Endothelial cell of umbilical vein (primary cell): ENCODE measurements at places on chromosomes 1 and 21.
A peak's percentile ranks its signal among the peaks of the same experiment; 100 is the strongest.

DNA sequence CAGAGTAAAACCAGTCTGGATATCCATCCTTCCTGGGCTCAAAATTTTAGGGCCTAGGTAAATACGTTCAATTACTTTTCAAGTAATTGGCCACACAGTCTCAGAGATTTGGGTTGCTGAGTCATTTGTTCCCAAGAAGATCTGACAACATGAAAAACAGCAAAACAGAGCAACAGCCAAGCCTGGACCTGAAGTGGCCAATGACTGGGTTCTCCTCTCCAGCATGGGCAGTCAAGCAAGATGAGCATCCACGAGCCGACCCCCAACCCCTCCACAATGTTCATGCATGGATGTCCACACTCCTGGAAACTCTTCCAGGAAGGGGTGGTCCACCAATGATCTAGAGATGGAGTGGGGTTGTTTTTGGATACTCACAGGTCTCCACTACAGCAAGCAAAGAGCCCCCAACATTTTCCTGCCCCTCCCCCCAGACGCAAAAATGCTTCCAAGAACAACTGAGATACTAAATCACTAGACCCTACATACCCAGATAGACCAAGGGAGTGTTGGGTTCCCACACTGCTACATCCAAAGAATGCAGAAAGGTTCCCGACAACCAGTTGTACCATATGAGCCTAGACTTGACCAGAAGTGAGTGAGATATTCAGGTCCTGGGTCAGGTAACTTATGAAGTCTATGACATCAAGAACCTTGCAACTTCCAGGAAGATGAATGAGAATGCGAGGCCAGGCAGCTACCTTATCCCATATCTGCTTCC, 73.0 kb downstream of the CD46 start:
- peaks cover 45% of the 10 kb centered on the region for H3K4me1 ChIP-seq
- DNase-seq, result no peak
- no peaks in the 10 kb centered on the region for H3K27me3 ChIP-seq
- H3K27ac ChIP-seq, result peak overlapping the region; percentile 89
- no peaks in the 10 kb centered on the region for H3K36me3 ChIP-seq
- no peak overlapping the region for H3K4me3 ChIP-seq

- no peaks in the 10 kb centered on the region for H3K27me3 ChIP-seq
- H3K4me3 ChIP-seq, result no peak overlapping the region
- no peaks in the 10 kb centered on the region for H3K4me1 ChIP-seq
- DNase-seq, result no peak
Observed at GRCh38 chr21:41446586-41446985, 20.5 kb downstream of the MX1 start.

- no peak overlapping the region for H3K4me3 ChIP-seq
- H3K4me1 ChIP-seq, result no peaks in the 10 kb centered on the region
- no peak for DNase-seq
- H3K36me3 ChIP-seq, result no peaks in the 10 kb centered on the region
Observed at GRCh38 chr1:226470921-226471866, 63.3 kb upstream of the PARP1 start.

GRCh38 chr1:109623601-109624161, 4.0 kb downstream of the AMPD2 start:
- no peaks in the 10 kb centered on the region for H3K36me3 ChIP-seq
- H3K4me1 ChIP-seq, result peaks cover 21% of the 10 kb centered on the region
- DNase-seq, result no peak
- no peaks in the 10 kb centered on the region for H3K27me3 ChIP-seq
- no peak overlapping the region for H3K27ac ChIP-seq
- H3K4me3 ChIP-seq, result no peak overlapping the region

DNA sequence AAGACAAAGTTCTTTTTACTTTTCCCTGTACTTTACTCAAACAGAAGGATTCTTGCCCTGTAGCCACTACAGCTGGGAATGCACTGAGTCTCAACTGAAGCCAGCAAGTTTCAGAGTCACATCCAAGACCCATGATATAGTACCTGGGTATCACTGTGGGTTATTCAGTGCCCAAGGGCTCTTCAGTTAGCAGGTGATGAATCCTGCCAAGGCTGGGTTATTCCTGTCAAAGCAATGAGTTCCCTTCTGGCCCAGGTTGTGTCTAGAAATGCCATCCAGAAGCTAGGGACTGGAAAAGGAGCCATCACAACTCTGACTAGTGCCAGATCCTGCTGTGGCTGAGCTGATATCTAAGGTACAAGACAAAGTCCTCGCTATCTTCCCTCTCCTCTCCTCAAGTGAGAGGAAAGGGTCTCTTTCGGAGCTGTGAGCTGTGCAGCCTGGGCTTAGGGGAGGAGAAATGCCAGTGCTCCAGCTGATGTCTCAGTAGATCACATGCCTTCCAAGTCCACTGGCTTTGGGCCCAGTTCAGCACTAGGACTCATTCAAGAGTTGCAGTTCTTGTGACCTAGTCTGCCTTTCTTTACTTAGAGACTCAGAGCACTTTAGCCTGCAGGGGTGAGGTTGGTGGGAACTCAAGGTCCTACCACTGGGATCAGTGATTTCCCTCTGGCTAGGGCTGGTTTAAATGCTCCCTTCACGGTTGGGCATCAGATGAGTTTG, 369.4 kb downstream of the TBX15 start:
- no peak overlapping the region for H3K4me3 ChIP-seq
- no peak for DNase-seq
- H3K4me1 ChIP-seq, result no peaks in the 10 kb centered on the region

- no peak overlapping the region for H3K27ac ChIP-seq
- DNase-seq, result no peak
- H3K27me3 ChIP-seq, result no peaks in the 10 kb centered on the region
- H3K36me3 ChIP-seq, result no peaks in the 10 kb centered on the region
Observed at GRCh38 chr1:64572222-64572900, 102.4 kb downstream of the CACHD1 start.

GRCh38 chr1:67700220-67700619, 15.2 kb downstream of the GADD45A start:
- H3K27ac ChIP-seq, result peak overlapping the region; percentile 38
- H3K4me3 ChIP-seq, result no peak overlapping the region
- no peaks in the 10 kb centered on the region for H3K27me3 ChIP-seq
- no peak for DNase-seq

- no peaks in the 10 kb centered on the region for H3K4me1 ChIP-seq
- H3K4me3 ChIP-seq, result no peak overlapping the region
- no peaks in the 10 kb centered on the region for H3K36me3 ChIP-seq
- no peak overlapping the region for H3K27ac ChIP-seq
- DNase-seq, result no peak
Observed at GRCh38 chr1:9849691-9850441, 26.1 kb upstream of the CLSTN1 start.

- H3K36me3 ChIP-seq, result no peaks in the 10 kb centered on the region
- no peak overlapping the region for H3K4me3 ChIP-seq
- DNase-seq, result no peak
- H3K4me1 ChIP-seq, result peaks cover 17% of the 10 kb centered on the region
Observed at GRCh38 chr1:204169858-204170257, 3.7 kb upstream of the REN start.

- H3K4me3 ChIP-seq, result no peak overlapping the region
- no peak overlapping the region for H3K27ac ChIP-seq
- peaks cover 27% of the 10 kb centered on the region for H3K27me3 ChIP-seq
- DNase-seq, result no peak
- no peaks in the 10 kb centered on the region for H3K4me1 ChIP-seq
- H3K36me3 ChIP-seq, result no peaks in the 10 kb centered on the region
Observed at GRCh38 chr1:209208648-209209047, 374.9 kb upstream of the CAMK1G start.

DNA sequence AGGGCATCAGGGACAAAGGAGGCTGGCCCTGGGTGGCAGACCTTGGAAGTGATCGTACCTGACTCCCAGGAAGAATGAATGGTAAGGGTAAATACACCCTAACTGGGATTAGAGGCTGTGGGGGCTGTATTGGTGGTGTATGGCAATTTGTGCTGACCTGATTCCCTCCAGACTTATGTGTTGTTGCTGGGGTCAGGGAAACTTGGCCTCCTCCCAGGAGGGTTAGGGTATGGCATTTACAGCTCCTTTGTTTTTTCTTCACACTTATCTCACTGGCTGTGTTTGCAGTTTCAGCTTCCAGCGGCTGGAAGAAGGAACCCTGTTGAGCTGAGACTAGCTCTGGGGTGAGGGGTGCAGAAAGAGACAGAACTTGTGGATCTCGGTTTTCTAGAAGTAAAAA, 8.2 kb downstream of the VANGL1 start:
- peak; percentile 62 for DNase-seq
- H3K27me3 ChIP-seq, result no peaks in the 10 kb centered on the region
- H3K4me3 ChIP-seq, result no peak overlapping the region
- no peak overlapping the region for H3K27ac ChIP-seq
